Activated CD8-positive, alpha-beta memory T cell treated with anti-CD3 and anti-CD28 coated beads for 1 hour (primary cell): ENCODE measurements at places on chromosomes 2 and 18.

- no peak for DNase-seq
These were observed 182.4 kb downstream of the CELF4 start for GRCh38 chr18:37383036-37383785.

DNA sequence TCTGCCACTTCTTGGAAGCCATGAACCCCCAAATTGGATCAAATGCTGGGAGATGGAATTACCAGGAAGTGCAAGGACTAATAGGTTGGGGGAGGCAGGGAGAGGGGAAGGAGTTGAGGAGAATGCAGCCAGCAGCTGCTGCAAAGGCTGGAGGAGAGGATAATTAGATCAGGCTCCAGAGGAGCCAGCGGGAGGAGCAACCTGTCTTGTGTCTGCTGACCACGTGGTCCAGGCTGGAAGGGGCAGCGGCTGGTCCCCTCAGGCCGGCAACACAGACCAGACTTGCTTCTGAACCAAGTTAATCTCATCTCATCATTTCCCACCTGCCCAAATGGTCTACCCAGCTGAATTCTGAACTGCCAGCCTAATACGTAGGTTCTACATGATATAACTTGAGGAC, 68.3 kb downstream of the MRO start:
- no peak for DNase-seq

GRCh38 chr18:48371854-48372602, 37.2 kb downstream of the ZBTB7C start:
- DNase-seq, result no peak

GRCh38 chr2:204321910-204322751, 223.1 kb upstream of the PARD3B start:
- DNase-seq, result no peak

DNA sequence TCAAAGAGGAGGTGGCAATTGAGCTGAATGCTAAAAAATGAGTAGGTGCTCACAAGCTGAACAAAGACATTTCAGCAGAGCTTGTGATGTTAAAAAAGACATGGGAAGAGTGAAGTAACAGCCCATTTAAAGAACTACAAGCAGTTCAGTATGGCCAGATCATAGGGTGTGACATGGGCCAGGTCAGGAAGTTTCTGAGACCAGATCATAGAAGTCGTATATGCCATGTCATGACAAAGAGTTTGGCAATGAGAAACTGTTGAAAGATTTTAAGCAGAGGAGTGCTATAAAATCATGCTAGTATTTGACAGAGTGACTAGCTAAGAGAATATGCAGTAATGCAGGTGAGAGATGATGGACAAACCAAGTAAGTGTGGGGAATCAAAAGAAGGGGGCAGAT, 7.3 kb upstream of the PELI1 start:
- no peak for DNase-seq

GRCh38 chr2:42721898-42722297, 42.0 kb downstream of the OXER1 start:
- no peak for DNase-seq

- no peak for DNase-seq
These were observed 101.9 kb downstream of the THADA start for GRCh38 chr2:43493954-43494353.

GRCh38 chr2:238220892-238221521, 17.5 kb upstream of the ILKAP start:
- no peak for DNase-seq
